ENCODE measurements at places on chromosomes 2 and 18. TPM values are rescaled to one million over a fixed set of nuclear protein-coding genes. Genes with fewer than 3 reads are reported as not detected.

The VWA3B gene
- total RNA-seq: not detected

The KCNK3 gene
- total RNA-seq: 0.29 TPM

The STAT4 gene
- 1.1 TPM for total RNA-seq

The DHX57 gene
- total RNA-seq: 25.8 TPM

The FBXO41 gene
- total RNA-seq: 1.4 TPM

All from placental pericyte (primary cell).